ENCODE measurements at places on chromosomes 12 and 14.

DNA sequence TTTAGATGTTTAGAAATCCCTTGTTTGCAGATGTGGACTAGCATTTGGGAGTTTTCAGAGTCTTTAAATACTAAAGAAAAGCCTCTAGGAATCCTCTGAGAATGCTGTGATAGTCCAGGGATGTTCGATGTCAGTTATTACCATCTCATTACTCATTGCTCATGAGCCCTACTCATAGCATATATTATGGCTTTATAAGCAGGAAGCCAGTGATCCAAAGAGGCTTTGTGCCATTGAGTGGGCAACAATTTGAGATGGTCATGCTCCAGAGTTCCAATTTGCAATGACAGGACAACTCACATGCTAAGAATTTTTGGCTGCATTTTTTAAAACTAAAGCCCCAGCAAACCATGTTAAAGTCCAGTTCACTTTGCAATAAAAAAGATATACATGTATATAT is 163.0 kb downstream of the OTOGL start:
- DNase-seq, result no peak

- DNase-seq, result no peak
These were observed 911.8 kb downstream of the FSCB start for GRCh38 chr14:43595096-43595772.

GRCh38 chr14:25050269-25051150 is 563 bp upstream of the STXBP6 start:
- peak; percentile 48 for DNase-seq

GRCh38 chr14:91585856-91586255 is 75.7 kb upstream of the PPP4R3A start:
- no peak for DNase-seq

- DNase-seq, result no peak
These were observed 212.9 kb downstream of the NRXN3 start for GRCh38 chr14:78383060-78383459.

DNA sequence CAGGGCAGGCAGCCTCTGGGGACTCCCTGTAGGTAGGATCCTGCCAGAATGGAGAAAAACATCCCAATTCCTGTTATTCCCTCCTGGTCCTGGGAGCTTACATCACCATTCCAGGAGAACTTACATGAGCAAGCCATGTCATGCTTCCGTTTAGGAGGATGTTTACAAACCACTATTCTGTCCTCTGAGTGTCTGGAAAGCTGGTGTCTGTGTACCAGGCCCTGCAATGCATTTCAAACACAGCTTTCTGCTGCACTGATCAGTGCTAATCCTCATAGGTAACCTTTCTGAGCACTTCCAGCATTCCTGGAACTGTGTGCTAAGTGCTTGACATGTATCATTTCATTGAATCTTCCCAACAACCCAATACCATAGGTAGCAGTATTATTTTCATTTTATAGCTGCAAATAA is 19.8 kb upstream of the MAP1LC3B2 start:
- no peak for DNase-seq

DNA sequence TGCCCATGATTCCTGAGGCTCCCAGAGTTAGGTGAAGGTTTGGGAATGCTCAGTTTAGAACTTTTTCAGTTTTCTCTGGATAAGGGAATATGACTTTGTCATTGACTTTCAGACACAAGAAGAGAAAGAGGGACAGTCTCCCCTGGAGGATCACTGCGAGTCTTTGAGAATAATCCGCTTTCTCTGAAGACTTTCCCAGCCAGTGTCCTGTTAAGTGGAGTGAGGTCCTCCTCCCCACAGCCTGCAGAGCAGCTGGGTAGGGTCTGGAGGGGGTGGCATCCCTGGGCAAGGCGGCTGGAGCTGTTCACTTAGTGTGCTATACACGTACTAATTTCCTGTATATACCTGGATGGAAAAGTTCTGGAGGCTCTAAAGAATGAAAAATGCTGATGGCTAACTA is 8.5 kb upstream of the RAB35 start:
- DNase-seq, result no peak

- no peak for DNase-seq
These were observed 153.4 kb upstream of the TMTC2 start for GRCh38 chr12:82533341-82533740.

- no peak for DNase-seq
These were observed 33.0 kb downstream of the DBX2 start for GRCh38 chr12:45017916-45018315.

DNA sequence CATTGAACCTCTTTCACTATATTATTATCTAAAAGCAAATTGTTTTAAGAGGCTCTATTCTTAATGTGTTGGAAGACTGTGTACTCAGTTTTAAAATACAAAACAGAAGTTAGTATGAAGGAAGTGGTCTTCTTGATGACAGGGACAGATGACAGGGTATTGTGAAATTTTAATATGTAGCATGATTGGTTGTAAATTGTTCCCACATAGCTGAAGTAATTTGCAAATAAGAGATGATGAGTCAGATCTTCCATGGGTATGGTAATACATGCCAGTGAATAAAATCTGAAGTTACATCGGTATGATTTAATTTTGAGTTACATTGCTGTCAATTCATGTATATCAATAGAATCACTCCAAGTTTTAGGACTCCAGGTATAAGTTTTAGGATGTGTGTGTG is 454.8 kb downstream of the AEBP2 start:
- no peak for DNase-seq

GRCh38 chr12:55743406-55744339 is 751 bp downstream of the GDF11 start:
- peak; percentile 78 for DNase-seq

DNA sequence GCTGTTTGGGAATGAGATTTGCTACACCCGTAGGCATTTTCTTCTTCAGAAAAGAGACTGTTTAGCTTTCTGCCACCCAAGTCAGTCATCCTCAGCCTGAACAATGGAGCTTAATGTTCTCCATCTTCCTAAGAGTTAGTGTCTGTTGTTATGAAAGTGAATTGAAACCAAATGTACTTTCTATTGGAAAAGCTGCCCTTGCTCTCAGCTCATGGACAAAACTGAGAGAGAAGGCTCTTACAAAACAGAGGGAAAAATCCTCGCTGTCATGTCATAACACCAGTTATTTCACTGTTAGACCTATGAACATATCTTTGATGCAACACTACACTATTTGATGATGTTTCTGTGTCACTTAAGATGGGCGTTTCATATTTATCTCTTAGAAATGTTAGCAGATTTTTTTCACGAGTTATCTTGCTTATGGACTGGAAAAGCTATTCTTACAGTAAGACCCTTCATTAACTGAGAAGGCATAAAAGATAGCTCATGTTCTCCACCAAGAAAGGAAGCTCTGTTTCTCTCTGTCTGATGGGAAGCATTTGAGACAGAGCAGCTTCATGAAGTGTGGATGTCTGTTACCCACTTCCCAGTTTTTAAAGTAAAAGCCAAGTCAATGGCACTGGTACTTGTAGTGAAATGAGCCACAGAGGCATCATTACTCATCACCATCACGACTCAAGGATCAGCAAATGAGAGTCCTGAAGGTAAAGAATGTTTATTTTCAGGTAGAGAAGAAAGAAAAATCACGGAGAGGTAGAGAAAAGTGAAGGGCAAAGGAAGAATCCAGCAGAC is 483.9 kb downstream of the ZFP36L1 start:
- peak; percentile 53 for DNase-seq

GRCh38 chr12:2027351-2027750 is 23.1 kb upstream of the DCP1B start:
- no peak for DNase-seq

DNA sequence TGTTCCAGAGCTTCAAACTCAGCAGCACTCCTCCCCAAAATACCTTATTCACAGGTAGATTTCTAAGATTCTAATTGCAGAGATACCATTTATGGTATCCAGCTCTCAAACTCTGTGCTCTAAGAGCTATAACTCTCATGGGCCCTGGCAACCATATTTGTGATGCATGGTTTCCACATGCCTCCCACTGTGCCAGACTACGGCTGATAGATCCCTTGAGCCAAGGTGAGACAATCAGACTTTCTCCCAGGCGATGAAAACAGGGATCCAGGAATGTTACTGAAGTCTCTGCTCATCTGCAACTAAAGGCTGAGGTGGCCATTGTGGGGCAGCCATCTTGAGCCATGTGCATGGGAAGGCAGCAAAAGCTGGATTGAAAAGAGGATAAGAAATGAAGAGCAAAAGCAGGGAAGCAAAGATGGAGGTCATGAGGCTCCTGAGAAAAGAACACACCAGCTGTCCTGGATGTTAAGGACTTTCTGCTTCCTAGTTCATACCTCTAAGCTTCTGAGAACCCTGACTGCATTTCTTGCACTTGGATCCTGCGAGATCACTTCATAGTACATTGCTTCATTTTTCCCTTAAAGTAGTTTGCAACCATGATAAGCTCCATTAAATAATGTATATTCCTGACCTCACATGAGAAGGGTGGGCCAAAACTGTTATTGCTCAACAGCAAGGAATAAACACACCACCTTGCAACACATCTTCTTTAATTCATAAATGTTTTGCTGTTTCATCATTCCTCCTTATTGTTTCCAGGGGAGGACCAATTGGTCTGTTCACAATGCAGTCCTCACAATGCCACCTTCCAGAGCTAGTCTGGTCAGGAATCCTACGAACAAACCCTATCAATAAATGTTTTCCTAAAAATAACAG is 5.4 kb downstream of the EGLN3 start:
- DNase-seq, result no peak

- peak; percentile 7 for DNase-seq
These were observed 252.9 kb upstream of the NAV3 start for GRCh38 chr12:77577791-77578190.

DNA sequence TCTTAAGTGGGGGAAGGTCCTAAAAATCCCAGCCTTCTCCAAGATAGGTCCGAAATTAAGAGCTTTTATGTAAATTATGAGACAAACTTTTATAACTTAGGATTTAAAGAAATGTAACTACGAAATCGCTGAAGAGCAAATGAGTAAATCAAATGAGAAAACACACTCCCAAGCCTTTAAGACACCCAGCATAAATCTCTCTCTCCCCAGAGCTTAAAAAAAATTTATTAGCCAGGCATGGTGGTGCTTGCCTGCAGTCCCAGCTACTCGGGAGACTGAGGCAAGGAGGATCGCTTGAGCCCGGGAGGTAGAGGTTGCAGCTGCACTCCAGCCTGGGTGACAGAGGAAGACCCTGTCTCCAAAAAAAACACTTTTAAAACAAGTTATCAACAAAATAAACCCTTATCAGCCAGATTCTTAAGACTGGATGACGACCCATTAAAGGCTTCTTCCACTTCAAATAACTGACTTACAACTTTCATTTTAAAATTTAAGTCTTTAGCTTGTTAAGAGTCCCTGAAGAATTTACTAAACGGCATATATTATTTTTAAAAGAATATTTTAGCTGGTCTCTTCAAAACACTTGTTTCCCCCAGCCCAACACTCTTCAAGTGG is 3.2 kb downstream of the PTGES3 start:
- no peak for DNase-seq

DNA sequence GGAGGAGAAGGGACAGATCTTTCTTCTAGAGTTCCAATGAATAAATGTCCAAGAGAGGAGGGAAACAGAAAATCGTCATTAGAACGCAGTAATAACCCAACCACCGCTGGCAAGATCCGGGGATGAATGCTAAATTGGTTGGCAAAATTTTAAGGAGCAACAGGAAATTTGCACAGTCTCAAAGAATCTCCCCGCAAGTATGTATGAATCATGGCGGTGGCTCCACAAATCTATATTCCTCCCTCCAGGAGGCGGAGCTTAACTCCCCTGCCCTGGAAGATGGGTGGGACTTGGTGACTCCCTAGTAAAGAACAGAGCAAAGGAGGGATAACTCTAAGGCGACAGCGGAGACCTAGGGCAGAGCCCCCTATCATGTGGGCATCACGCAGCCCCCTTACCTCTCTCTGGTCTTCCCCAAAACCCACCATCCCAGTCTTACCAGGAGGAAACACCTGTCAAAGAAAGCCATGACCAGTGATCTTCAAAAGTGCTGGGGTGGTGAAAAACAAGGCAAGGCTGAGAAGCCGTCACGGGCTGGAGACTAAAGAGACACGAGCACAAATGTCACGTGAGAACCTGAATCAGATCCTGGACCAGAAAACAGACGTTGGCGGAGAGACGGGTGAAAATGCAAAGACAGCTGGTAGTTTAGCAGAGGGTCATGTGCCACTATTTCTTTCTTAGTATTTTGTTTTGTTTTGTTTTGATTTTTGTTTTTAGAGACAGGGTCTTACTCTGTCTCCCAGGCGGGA is 125.8 kb downstream of the NCOR2 start:
- peak; percentile 67 for DNase-seq

DNA sequence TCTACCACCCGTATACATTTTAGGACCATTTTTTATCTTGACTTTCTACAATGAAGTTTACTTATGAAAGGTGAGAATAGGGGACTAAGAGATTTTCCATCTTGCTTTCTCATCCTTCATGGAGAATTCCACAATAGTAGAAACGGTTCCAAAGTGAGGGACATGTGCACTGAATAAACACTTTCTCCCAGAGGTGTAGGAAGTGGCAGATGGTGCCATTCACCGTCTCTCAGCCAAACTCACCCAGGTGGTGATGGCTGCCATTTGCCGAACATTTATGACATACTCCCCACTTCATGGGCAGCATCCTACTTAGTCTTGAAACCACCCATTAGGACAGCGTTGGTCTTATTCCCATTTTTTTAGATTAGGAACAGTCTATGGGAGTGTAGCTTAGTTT is 540.5 kb downstream of the DIO2 start:
- no peak for DNase-seq

DNA sequence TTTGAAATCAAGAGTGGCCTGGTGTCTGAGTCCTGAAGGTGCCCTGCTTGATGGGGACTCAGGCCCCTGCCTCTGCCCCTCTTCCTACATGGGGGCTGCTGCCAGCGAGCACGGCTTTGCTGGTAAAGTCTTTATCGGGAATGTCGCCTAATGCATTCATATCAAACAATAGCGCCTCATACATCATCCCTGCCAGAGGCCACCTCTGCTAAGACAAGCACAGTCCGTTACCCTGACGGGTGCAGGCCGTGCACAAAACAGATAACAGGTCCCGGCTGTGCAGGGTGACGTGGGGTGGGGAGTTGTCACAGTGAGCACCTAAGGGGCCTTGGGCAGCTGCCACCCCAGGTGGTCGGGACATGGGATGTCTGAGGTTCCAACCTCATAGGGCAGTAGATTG is 68.4 kb upstream of the FAM222A start:
- DNase-seq, result no peak

DNA sequence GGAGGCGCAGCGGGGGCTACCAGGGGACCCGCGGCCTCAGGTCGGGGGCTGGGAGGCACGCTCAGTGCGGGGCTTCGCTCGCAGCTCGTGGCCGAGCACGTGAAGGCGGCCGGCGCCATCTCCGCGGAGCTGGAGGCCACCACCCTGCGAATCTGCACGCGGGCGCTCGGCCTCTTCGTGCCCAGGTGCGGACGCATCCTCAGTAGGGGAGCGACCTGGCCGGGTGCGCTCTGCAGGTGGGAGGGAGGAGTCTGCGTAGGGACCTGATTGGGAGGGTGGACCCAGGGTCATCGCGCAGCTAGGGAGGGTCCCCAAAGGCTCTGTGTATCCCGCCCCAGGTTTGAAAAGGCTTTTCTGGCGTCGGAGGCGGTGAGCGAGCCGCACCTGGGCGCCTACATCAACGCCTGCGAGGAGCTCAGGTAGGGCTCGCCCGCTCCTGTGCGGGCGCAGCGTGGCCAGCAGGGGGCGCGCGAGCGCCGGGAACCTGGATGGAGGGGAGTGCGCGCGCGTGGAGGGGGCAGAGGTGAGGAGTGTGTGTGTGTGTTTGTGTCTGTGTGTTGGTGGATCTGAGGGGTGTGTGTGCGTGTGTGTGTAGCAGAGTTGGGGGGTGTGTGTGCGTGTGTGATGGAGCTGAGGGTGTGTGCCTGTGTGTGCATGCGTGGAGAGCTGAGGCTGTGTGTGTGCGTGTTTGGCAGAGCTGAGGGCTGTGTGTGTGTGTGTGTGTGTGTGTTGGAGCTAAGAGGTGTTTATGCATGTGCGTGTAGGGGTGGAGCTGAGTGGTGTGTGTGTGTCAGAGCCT is 10.3 kb downstream of the EXOC3L4 start:
- peak; percentile 73 for DNase-seq

Data from tongue (tissue), 3 donors.